Panc1 (cell line): ENCODE measurements at places on chromosomes 2 and 18. TPM values are rescaled to one million over a fixed set of nuclear protein-coding genes. Genes with fewer than 3 reads are reported as not detected.

GRCh38 chr2:103594823-103595222 lies 833.0 kb downstream of the TMEM182 start:
- DNase-seq = no peak

DNA sequence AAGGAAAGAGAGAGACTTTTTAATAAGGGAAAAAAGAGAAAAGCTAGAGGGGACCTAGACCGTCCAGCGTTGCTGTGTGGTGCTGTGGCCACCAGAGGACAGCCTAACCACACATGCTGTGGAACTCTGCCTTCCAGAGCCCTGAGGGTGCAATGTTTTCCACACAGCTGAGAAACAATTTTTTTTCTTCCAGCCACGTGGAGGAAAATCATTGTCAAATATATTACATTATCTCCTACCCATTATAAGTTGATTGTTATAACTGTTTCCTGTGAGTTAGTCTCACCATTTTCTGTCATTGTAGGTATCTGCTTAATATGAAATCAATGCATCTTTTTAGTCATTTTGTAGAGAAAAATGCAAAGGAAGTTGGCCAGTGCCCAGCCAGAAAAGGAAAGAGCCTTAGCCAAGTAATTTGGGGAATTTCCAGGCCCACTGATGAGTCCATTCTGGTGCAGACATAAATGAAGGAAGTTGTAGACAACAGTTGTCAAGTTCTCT lies 5.9 kb upstream of the MRPL19 start:
- DNase-seq = peak; percentile 63

DNA sequence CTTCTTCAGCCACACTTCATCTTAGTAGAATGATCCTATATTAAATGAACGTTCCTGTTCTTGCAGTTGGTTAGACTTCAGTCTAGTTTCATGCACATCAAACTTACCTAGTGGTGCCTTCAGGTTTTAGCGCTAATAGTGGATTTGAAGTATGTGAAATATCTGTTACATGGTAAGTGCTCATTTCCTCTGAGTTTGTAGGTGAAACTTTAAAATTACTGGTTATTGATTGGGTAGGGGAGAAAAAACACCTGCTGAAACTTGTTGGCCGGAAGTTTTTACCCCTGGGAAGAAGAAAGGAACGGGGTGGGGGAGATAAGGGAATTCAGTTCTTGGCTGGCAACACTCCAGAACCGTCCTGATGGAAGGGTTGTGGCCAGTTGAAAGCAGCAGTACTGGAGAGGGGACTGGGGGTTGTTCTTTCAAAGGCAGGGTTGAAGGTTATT lies 112.8 kb downstream of the SPTBN1 start:
- DNase-seq = no peak

DNA sequence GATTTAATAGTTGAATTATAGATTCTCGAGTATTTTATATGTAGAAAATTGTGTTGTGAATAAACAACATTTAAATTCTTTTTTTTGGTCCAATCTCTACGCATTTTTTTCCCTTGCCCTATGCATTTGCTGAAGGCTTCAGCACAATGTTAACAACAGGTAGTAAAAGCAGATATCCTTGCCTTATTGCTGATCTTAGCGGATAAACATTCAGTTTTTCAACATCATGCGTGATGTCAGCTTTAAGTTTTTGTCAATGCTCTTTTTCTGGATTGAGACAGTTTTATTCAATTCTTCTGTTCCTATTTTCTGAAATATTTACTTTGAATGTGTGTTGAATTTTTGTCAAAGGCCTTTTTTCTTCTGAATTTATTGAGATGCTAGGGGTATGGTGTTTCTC lies 11.6 kb upstream of the OR6B3 start:
- DNase-seq = no peak

GRCh38 chr2:217185265-217185995 lies 325.6 kb upstream of the TNP1 start:
- DNase-seq = no peak

DNA sequence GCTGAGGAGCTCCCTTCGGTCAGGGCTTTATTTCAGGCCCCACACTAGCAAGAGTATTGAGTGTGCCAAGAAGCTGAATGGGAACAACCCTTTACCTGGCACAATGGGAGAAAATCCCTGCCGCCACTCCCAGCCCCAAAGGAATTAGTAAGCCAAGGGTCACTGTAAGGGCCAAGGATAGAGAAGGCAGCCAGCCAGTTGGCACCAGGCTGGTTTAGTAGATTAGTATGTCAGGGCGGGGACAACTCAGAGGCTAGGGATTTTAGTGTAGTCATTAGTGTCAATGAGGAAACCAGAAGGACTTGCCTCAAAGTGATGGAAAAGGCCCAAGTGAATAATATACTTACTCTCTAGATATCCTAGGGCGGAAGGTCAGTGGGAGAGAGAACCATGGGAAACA lies 34.9 kb upstream of the CYP26B1 start:
- no peak for DNase-seq

- DNase-seq = no peak
Measured at GRCh38 chr2:54029721-54030395, 59.1 kb upstream of the PSME4 start.

GRCh38 chr2:30382162-30382783 lies 64.8 kb upstream of the LCLAT1 start:
- no peak for DNase-seq

GRCh38 chr2:104502901-104503300 lies 351.0 kb upstream of the POU3F3 start:
- DNase-seq = no peak

GRCh38 chr2:170461889-170462288 lies 253.2 kb upstream of the SP5 start:
- no peak for DNase-seq

GRCh38 chr2:128543646-128544045 lies 225.0 kb upstream of the HS6ST1 start:
- DNase-seq = no peak

- no peak for DNase-seq
Measured at GRCh38 chr2:159035790-159036411, 67.5 kb downstream of the TANC1 start.

DNA sequence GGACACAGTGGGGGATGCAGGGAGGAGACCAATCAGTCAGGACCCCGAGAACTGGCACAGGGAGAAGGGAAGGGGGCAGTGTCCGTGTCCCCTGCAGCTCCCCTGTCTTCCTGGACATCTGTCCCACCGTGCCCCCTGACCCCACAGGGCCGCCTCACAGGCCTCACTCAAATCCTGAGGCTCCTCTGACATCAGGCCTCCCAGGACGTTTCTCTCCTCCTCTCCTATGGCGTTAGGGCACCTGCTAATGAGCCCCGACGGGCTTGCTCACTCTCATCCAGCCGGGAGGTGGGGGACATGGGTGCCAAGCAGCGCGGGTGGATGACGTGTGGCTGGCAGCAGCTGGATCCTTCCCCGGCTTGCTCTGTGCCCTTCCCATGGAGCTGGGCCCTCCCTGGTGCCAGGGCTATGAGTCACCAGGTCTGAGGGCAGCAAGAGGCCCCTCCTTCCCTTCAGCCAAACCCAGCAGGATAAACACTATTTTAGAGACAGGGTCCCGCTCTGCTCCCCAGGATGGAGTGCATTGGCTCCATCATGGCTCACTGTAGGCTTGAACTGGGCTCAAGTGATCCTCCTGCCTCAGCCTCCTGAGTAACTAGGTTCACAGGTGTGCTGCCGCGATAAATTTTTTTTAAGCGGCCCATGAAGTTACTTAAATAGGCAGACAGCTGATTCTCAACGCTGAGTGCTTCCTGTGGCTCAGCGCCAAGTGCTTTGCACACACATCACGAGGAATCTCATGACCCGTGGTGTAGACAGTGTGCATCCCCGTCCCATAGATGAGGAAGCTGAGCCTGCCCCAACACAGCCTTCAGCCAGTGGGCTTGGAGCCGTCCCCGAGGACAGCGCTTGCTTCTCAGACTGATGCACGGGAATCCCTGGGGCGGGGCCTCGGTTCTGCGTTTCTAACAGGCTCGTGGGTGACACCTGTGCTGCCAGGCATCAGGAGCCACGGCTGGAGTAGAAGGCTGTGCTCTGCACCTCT lies 64.5 kb upstream of the HDAC4 start:
- DNase-seq = no peak

DNA sequence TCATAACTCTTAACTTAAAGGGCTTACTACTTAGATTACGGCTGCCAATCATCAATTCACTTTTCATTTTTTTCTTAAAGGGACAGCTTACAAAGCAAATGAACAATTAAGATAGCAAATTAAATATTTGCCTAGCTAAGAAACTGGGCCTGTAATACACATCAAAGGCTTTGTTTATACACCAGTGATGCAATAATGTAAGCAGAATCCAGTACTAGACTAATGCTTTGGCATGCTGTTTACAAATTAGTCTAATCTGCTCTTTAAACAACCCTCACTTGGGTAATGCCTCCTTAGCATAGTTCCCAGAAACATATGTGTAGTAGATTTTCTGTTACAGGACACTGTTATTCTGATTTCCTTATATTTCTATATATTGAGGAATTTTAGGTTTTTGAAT lies 105.8 kb downstream of the ARHGAP28 start:
- DNase-seq = no peak

- DNase-seq = no peak
Measured at GRCh38 chr18:40921845-40922629, 1033.0 kb upstream of the PIK3C3 start.

DNA sequence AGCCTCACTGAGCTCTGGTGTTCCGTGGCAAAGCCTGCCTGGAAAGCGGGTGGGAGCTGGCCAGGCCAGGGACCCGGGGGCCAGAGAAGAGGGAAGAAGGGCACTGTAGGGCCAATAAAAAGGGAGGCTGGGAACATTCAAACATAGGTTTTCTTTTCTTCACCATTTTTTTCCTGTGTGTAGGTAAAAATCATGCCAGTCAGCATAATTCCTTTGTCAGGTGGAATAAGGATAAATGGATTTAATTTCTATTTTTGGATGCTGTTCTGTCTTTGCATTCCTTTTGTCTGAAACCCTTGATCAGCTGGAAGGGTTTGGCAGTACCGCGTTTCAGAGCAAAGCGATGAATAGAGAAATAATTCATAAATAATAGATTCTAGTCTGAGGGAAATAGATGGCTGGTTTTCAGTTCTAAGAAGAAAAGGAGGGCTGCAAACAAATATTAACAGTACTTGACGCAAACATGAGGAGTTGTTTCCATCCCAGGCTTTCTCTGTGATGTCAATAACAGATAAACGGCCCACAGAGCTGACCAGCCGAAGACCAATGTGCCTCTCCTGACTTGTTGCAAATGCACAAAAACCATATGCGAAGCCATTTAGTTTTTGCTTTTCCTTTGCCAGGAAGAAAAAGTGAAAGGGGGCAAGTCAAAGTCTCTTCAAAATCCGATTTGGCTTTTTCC lies 384.4 kb downstream of the TSN start:
- DNase-seq = no peak

DNA sequence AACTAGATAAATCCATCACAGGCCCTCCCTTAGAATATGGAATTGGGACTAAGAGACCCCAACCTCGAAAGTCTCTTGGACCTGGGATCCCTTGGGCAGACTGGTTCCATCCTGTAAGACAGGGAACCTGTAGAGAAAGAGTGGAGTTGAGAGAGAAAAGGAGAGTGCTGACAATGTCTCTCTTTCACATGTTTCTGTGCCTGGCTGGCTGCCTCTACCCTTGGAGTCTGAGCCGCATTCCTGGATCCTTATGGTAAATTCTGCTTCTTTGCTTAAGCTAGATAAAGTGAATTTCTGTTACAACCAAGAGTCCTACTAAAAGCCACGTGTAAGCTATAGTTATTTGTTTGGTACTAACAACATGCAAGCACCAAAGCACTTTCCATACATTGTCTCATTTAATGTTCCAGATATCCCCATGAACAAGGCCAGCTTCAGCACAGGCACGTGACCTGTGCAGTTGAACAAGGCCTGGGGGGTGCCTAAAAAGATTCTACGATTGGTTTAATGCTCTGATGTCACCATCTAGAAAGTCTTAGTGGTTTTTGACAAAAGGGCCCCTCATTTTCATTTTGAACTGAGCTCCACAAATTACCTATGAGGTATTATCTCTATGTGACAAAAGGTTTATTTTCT lies 2.1 kb upstream of the PUM2 start:
- DNase-seq = no peak

Gene C1GALT1C1L
- total RNA-seq = 0.54 TPM

Gene AQP4
- total RNA-seq = not detected

Gene SOWAHC
- 23.4 TPM for total RNA-seq

Gene C2orf78
- not detected for total RNA-seq

Gene CLEC4F
- not detected for total RNA-seq
